ENCODE measurements at places on chromosomes 1 and 21.

- no peak for DNase-seq
These were observed 26.9 kb downstream of the NID1 start for GRCh38 chr1:236038034-236038433.

DNA sequence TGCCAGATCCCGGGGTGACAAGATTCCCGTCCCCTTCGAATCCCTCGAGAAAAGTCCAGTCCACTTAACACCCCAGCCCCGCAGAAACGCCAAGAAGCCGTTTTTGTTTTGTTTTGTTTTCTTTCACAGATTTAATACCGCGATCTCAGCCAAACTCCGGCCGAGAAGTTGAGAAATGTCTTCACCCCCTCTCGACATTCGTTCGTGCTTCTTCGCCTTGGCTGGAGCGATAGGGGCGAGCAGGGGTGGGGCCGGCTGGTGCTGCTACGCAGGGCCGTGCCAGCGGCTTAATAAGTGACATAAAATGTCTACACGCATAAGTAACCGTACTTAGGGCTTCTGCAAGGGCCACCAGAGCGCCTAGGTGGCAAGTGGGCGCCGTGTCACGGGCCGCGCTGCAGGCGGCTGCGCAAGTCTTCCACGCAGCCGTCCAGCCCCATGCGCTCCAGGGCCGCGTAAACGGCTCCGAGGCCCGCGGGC lies 4.9 kb downstream of the TNFRSF25 start:
- DNase-seq, result no peak

GRCh38 chr1:33791251-33791650 lies 72.6 kb upstream of the HMGB4 start:
- no peak for DNase-seq

- no peak for DNase-seq
These were observed 11.4 kb downstream of the FAM89A start for GRCh38 chr1:231028682-231029081.

DNA sequence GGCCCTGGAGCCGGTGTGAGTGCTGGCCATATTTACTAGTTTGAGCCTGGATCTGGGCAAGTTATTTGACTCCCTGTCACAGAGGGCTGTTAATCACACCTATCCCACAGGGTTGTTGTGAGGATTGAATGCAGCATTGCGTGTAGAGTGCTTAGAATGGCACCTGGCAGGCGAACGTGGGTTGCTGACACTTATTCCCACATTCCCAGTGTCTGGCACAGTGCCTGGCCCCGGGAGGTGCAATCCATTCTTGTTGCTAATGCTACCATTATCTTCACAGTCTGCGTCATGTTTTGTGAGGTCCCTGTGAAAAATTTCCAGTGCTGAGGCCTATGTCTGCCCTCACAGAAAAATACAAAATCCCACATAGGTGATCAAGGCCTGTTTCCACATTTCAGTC lies 66.1 kb downstream of the CD2 start:
- DNase-seq, result no peak

DNA sequence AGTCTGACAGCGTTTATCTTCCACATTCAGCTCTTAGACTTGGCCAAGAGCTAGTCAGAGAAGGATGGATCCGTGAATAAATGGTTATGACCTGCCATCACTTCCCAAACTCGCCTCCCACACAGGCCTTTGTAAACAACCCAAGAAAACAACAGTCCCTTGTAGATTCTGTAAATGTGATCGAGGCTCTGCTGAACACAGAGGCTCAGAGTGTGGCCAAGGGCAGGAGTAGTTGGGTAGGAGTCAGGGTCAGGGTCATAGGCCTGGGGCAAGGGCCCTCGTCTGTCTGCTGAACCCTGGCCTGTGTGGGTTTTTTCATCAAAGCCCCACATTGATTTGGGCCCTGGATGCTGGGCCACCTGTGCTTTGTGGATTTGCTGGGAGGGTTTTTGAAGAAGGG lies 32.7 kb downstream of the NCMAP start:
- no peak for DNase-seq

DNA sequence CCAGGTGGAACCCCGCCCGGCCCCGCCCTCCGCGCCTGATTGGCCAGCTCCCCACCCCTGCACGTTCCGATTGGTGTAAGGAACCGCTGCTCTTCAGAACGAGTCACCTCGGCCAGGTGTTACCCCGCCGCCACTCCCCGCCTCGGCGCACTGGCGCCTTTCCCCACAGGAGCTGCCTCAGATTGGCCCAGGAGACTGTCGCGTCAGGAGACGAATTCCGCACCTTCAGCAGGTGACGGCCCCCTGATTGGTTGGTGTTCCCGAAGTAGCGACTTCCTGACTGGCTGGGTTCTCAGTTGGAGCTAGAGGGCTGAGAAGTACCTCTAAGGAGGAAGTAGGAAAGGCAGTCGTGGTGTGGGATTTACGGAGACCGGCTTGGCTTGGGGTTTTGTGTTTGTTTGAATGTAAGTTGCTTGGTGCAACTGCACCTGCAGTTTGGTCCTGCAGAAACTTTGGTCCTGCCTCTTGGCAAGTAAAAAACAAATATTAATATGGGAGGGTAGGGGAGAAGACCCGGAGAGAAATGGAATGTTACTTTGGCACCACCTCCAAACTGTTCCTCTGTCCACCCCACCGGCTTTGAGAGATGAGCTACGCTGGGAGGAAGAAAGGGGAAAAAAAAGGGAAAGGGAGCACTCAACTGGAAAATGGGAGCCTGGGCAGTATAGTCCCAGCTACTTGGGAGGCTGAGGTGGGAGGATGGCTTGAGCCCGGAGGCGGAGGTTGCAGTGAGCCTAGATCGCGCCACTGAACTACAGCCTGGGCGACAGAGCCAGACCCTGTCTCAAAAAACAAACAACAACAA lies 415 bp upstream of the F11R start:
- peak; percentile 74 for DNase-seq

DNA sequence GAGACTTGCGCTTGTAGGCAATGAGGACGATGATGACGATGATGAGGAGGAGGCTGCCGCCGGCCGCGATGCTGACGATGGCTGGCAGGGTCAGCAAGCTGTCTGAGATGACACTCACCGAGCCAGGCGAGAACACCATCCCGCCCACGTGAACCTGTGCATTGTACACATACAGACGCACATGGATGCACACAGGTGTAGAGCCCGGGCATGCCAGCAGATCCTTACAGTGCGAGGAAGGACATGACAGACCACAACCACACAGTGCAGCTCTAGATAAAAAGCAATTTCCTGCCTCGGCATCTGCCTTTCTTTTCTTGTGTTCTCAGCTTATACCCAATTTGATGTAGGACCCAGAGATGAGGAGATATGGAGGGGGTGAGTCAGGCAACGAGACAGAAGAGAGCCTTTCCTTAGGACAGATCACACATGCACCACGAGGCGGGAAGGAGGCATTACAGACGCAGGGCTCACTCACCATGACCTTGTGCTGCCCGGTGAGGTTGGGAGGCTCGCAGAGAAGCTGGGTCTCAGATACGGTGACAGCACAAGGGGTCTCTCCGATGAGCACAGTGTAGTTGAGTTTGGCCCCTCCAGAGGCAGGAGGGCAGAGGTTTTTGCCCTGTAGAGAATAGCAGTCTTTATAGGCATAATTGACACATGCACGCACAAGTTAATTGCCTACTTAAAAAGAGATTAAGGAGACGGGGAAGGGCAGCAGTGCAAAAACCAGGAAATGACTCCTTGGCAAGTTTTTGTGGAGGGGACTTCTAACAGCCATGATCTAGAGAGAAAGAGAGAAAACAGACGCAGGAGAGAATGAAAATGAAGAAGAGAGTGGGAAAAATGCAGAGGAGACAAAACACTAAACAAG lies 133.9 kb upstream of the CD34 start:
- no peak for DNase-seq

- no peak for DNase-seq
These were observed 408.3 kb downstream of the DSCAM start for GRCh38 chr21:40438616-40439015.

GRCh38 chr21:25967901-25968438 lies 202.6 kb downstream of the APP start:
- DNase-seq, result no peak

- DNase-seq, result no peak
These were observed 12.6 kb upstream of the KLF18 start for GRCh38 chr1:44154049-44154448.

DNA sequence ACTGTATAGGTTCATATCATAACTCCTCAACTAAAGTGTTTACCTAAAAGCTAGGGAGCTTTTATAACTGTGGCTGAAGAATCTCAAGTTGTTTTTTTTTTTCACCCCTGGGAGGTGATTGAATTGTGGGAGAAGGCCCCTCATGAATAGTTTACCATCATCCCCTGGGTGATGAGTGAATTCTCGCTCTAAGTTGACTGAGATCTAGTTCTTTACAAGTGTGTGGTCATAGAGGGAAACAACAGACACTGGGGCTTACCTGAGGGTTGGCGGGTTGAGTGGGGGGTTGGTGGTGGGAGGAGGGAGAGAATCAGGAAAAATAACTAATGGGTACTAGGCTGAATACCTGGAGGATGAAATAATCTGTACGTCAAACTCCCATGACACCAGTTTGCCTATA lies 7.9 kb upstream of the ZSCAN20 start:
- DNase-seq, result no peak

- no peak for DNase-seq
These were observed 251.2 kb downstream of the DSCAM start for GRCh38 chr21:40595806-40596205.

DNA sequence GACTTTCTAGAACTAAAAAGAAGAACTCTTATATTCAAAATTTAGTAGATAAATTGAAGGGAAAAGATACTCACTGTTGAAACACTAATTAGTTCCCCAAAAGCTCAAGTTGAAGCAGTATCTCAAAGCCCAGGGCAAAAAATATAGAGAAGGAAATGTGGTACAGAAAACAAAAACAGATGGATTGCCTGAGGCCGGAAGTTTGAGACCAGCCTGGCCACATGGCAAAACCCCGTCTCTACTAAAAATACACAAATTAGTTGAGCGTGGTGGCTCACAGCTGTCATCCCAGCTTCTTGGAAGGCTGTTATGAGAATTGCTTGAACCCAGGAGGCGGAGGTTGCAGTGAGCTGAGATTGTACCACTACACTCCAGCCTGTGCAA lies 36.0 kb downstream of the FAM177B start:
- no peak for DNase-seq

DNA sequence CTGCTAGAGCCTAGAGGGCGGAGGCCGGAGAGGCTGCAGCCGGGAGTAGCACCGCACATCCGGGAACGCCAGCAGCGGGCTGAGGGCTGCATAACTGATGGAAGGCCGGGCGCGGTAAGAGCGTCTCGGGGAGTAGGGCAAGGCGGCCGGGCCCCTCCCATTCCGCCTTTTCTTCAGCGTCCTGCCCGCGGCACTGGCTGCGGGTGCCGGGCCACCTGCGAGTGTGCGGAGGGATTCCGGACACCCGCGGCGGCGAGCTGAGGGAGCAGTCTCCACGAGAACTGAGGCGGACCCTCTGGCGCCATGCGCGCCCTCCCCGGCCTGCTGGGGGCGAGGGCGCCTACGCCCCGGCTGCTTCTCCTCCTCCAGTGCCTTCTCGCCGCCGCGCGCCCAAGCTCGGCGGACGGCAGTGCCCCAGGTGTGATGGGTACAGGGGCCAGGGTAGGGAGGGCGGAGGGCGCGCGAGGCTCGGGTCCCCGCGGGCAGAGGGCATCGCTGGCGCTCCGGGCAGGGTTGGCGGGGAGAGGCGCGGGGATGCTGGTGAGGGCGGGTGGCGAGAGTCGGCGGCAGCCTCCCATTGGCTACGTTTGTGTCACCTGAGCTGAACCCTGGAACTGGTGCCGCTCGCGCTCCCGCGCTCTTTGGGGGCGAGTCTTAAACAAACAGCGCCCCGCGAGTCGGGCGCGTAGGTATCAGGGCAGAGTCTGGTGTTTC lies 334.4 kb downstream of the SRGAP2C start:
- DNase-seq, result peak; percentile 72

Data from stimulated activated CD4-positive, alpha-beta T cell treated with anti-CD3 and anti-CD28 coated beads, TNF-alpha, amount 100 ng/mL, for 1 hour (primary cell).